ENCODE measurements at places on chromosomes 6 and 20.

DNA sequence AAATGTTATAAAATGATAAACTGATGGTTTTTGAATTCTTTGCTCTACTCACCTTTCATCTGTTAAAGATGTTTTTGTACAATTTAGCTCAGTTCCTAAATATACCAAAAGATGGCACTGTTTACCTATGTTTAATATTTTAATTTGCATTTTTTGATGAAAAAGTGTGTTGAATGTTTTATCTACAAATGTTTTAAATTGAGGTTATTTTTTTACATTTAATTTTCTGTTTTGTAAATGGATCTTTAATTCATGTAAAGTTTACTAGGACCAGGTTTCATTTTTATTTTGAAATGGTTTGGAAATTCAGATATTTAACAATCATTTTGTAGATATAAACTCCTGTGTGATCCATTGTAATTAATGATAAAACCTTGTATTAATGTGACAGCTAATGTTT lies 30.0 kb downstream of the CDKAL1 start:
- no peak for DNase-seq

DNA sequence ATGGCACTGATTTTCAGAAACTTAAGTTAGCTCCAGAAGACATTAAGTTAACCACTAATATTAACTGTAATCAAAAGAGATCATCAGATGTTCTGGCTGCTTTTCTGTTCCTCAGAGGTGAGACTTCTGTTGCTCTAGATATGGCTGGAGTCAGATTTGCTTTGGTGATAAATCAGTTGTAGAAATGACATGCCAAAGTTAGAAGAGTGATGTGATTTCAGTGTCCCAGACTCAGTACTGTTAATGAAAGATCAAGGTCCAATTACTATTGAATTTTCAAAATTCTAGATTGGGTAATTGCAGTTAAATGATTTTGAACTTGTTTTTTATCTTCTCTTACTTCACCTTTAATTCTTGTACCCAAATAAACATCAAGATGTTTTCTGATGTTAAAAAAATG lies 402.4 kb upstream of the SYNCRIP start:
- no peak for DNase-seq

- DNase-seq = no peak
These were observed 37.3 kb downstream of the TBPL1 start for GRCh38 chr6:133990321-133990720.

DNA sequence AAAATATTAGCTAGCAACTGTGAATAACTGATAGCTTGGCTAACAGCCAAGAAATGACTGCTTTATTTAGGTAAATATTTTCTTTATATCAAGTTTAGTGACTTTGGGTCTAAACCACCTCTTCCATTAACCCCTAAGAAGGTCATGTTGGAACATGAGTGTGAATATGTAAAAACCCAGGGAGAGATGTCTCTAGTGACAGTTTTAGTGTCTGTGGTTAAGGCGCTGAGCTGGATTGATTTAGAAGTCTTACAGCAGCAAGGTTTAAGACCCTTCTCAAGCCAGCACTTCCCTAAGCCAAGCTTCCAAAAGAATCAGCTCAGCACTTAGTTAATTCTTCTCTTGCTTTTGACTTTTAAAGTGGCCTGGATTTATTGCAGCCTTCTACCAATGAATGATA lies 11.4 kb upstream of the SIRT5 start:
- no peak for DNase-seq

DNA sequence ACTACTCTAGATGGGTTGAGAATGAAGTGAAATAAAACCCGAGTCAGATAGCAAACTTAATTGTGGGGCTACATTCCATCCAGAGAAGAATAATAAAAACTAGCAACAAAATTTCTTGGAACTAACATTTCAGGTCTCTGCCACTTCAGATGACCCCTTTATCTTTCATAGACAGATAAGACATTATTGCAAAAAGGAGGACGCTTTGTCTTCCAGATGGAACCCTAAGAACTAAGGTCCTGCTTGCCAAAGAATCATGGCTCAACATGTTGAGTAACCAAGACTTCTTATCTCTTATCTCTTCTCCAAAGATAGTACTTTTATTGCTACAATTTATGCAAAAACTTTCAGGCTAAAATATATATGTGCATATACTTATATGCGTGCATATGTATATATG lies 221.1 kb upstream of the PREP start:
- no peak for DNase-seq

DNA sequence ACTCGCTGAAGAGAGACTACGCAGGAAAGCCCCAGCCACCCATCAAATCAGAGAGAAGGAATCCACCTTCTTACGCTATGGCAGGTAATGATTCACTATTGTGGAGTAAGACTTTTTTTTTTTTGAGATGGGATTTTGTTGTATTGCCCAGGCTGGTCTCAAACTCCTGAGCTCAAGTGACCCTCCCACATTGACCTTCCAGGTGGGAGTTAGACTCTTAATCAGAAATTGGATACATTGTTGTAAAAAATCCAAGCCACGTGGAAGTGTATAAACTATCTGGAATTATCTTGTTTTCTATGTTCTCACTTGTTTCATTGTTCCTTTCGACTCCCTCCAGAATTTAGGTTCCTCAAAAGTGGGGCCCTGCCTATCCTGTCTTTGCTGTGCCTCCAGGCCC lies 6.8 kb downstream of the NQO2 start:
- DNase-seq = no peak

- DNase-seq = no peak
These were observed 307.8 kb downstream of the TAF4 start for GRCh38 chr20:61757678-61758563.

- no peak for DNase-seq
These were observed 497.0 kb downstream of the EPHA7 start for GRCh38 chr6:92922216-92922806.

- no peak for DNase-seq
These were observed 23.0 kb upstream of the EXOC2 start for GRCh38 chr6:715709-716491.

DNA sequence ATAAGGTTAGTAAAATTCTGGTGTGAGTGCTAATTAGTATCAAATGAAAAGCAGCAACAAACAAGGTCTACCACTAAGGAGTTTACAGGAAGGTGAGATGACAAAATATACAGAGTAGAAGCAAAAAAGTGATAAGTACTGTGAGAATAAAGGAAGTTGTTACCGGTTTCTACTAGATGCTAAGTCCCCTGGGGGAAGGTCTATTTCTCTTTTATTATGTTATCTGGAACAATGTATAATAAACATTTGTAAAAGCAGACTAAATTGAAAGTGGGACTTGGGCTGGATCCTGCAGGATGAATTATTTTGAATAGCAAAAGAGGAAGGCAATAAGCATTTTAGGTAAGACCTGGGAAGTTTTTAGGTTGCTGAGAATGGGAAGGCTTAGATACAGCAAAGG lies 158.7 kb upstream of the SLC22A16 start:
- DNase-seq = no peak

DNA sequence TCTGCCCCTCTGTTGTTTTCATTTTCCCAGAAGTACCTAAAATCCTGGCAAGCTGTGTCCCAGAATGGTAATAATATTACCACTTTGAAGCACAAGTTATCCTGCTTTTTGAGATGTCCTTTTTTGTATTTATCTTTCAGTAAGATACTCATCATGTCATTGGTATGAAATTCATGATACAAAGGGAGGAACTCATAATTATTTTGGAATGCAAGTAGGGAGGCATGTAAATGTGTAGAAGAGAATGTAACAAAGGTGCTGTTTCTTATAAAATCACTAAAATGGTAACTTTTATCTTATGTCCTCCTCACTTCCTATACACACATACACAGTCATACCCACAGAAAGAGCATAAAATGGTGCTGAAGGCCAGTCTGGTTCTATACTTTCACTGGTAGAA lies 109.9 kb downstream of the CD2AP start:
- DNase-seq = no peak

- no peak for DNase-seq
These were observed 668.0 kb upstream of the FLRT3 start for GRCh38 chr20:15005300-15005986.

DNA sequence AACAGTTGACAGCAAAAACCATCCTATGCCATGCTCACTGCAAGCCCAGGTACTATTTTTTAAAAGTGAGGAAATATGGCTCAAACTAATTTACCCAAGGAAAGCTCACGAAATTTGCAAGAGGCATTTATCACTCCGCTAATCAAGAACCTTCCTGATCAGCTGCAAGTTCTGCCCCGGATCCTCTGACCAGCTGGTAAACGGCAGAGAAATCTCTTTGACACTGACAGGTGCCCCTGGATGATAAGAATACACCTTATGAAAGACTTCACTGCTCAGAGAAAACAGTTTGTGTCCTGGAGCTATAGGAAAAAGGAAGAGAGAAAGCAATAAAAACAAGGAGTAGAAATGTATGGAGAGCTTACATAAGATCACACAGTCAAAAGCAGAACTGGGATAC lies 6.4 kb downstream of the CNKSR3 start:
- no peak for DNase-seq

- no peak for DNase-seq
These were observed 26.0 kb downstream of the KLHL31 start for GRCh38 chr6:53639520-53639919.

GRCh38 chr6:14510038-14510437 lies 392.5 kb downstream of the CD83 start:
- DNase-seq = no peak

- DNase-seq = no peak
These were observed 12.4 kb upstream of the GTSF1L start for GRCh38 chr20:43739148-43739749.

DNA sequence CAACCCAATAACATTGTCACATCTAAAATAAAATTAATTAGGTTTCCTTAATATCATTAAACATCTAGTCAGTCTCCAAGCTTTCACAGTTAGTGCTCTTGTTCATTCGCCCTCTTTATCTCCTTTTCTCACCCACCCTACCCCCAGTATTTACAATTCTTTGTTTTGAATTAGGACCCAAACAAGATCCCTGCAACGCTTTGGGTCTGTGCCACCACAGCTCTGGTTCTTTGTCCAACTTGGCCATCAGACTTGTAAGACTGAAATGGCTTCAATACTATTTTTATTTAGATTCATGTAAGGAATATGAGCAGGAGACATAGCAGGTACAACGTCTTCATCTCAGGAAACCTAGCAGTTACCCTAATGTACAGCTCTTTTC lies 276.5 kb downstream of the CDKAL1 start:
- no peak for DNase-seq

GRCh38 chr6:78199044-78199443 lies 546.2 kb downstream of the MEI4 start:
- DNase-seq = no peak

Data from activated CD4-positive, alpha-beta T cell treated with anti-CD3 and anti-CD28 coated beads for 1 hour (primary cell).